ENCODE measurements at places on chromosomes 7 and 10. TPM values are rescaled to one million over a fixed set of nuclear protein-coding genes. Genes with fewer than 3 reads are reported as not detected.

COL26A1 gene
- total RNA-seq = not detected

LIPJ gene
- not detected for total RNA-seq

PPP1R17 gene
- not detected for total RNA-seq

BMPR1A gene
- 50.1 TPM for total RNA-seq

PODXL gene
- 446 TPM for total RNA-seq

C10orf95 gene
- not detected for total RNA-seq

OR2A1 gene
- total RNA-seq = not detected
